Body of pancreas (tissue), 4 donors: ENCODE measurements at places on chromosomes 7 and 10.
A peak's percentile ranks its signal among the peaks of the same experiment; 100 is the strongest.

- no peak for DNase-seq
Observed at GRCh38 chr10:21501731-21502347, 23.6 kb downstream of the SKIDA1 start.

DNA sequence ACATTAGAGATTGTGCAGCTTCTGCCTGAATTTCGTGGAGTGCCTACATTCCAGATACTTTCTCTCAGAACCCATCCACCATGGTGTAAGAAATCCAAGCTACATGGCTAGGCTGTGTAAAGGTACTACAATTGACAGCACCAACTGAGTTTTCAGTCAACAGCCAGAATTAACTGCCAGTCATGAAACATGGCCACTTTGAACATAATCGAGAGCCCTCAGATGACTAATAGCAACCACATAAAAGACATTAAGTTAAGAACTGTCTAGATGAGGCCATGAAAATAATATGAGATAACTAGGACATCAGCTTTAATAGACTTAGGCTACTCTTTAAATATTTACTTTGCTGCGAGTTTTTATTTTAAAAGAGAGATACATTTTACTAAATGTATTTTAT, 1106.8 kb upstream of the LRRTM3 start:
- DNase-seq: no peak

GRCh38 chr7:30163231-30163894, 28.6 kb downstream of the MTURN start:
- no peak for DNase-seq

GRCh38 chr10:53574024-53574423, 801.4 kb upstream of the MBL2 start:
- DNase-seq: no peak

DNA sequence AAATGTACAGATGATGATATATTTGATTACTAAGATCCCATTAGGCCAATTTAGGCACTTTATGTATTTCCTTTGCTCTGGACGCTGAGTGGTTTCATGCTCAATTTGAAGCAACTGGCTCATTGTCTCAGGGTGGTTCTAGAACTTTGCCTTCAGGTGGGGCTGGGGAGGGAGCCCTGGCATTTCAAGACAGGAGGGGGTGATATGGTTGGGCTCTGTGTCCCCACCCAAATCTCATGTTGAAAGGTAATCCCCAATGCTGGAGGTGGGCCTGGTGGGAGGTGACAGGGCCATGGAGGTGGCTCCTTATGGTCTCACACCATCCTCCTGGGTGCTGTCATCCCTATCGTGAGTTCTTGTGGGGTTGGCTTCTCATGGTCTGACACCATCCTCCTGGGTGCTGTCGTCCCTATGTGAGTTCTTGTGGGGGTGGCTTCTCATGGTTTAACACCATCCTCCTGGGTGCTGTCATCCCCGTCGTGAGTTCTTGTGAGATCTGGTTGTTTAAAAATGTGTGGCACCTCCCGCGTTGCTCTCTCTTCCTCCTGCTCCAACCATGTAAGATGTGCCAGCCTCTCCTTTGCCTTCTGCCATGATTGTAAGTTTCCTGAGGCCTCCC, 151.5 kb upstream of the KLF6 start:
- DNase-seq: no peak

DNA sequence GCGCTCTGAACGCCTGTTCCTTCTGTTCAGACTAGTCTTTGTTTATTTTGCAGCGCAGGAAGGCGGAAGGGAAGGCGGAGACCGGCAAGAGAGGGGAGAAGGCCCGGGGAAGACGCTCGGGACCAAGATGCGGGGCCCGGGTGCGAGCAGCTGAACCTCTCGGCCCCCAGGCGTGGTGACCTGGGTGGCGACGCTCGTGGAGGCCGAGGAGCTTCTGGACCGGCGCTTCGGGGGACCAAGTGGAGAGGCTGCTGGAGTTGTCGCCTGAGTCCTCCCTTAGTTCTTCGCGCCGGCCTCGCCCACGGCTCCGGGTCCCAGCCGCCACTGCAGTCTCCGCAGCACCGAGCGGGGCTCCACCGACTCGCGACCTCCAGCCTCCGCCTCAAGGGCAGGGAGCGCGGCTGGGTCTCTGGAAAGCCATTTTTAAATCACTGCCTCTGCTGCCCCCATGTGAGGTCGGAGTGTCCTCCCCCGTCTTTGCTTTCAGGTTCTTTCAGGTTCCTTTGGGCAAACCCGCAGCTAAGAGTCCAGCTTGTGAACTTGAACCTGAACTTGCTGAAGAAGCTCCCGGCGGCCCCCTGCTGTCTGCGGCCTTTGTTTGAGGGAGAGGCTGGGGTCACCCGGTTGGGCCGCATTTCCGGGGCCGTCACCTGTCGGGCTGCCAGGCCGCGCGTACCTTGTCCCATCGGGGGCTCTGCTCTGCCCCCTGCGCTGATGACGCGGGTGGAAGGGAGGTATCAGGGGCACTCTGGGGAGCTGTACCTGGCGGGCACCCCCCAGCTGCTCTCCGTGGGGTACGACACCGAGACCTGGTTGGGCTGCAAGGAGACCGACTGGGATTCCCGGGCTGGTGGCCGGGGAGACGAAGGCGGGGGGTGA, 136.0 kb downstream of the KIF20B start:
- DNase-seq: peak; percentile 42

DNA sequence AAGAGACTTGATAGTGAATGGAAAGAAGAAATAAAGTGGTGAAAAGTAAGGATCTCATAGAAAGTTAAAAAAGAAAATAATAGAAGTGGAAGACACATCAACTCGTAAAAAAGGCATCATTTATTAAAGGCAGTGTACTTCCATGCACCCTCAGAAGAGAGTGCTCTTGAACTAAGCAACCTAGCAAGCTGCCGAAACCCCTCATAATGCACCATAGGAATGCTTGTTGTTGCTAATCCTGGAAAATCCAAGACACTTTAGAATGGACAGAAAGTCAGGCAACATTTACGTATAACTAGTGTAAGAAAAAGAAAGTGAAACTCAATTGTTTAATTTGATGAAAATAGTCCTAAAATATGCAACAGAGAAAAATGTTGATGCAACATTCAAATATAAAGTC, 12.8 kb downstream of the TFPI2 start:
- no peak for DNase-seq

- no peak for DNase-seq
Observed at GRCh38 chr10:644076-644942, 45.2 kb downstream of the DIP2C start.

DNA sequence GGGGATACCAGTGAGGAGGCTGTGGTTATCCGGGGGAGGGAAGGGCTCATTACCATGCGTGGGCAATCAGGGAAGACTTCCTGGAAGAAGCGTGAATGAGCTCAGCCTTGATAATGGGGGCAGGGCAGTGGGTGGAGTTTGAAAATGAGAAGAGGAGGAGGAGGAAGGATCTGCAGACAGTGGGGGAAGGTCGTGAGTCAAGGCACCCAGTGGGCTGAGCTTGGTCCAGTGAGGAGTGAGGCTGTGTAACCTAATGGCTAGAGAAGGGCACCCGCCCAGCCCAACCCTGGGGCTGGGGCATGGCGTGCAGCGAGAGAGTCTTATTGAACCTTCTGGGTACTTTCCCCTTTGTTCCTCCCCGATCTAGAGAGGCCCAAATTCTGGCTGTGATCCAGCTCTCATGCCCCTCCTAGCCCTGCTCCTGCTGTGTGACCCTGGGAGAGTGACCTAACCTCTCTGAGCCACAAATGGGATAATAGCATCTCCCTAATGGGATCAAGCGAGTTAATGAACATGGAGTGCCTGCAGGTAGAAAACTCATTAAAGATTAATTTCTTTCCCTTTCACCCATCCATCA, 31.5 kb downstream of the CLIP2 start:
- no peak for DNase-seq

DNA sequence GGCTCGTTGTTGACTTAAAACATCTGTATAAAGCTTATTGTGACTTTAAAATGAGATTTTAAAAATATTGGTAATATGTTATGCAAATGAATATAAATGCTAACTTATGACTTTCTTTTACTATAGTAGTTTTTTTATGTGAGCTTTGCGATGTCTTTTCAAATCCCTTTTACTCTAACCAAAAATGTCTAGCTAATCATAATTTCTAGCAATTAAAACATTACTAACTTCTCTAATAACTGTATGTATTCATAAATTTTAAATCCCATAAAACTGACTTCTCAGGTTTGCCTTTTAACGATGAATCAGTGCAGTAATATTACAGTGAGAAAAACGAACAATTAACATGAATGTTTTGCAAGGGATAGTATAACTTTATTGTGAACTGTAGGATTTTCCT, 113.2 kb downstream of the MAPK8 start:
- no peak for DNase-seq

DNA sequence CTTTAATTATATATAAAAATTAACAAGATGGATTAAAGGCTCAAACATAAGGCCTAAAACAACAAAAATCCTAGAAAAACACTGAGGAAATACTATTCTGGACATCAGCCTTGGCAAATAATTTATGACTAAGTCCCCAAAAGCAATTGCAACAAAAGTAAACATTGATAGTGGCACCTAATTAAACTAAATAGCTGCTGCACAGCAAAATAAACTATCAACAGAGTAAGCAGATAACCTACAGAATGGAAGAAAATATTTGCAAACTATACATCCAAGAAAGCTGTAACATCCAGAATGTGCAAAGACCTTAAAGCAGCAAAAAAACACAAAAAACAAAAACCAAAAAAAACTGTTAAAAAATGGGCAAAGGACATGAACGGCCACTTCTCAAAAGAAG, 384.0 kb upstream of the SEMA3D start:
- DNase-seq: no peak

- no peak for DNase-seq
Observed at GRCh38 chr10:78644550-78644949, 424.2 kb upstream of the ZMIZ1 start.

- DNase-seq: no peak
Observed at GRCh38 chr7:98753176-98753575, 116.6 kb downstream of the TMEM130 start.

- no peak for DNase-seq
Observed at GRCh38 chr7:79862447-79863210, 272.0 kb upstream of the GNAI1 start.

DNA sequence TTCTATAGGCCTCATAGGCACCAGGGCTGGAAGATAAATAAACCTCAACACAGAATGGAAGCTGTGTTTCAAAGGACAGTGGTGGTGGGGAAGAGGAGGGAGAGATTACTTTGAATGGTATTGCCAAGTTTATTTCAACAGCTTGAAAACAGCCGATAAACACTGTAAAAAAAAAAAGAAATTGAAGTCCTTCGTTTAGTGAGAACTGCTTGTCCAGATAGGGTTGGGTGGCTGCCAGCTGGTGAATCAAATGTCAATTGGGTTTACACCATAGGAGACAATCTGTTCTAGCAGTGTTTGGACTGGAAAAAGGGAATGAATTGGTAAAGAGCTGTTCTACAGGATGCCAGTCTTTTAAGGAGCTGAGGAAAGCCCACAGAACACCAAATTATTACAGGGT, 254.8 kb downstream of the PHF14 start:
- peak; percentile 53 for DNase-seq

DNA sequence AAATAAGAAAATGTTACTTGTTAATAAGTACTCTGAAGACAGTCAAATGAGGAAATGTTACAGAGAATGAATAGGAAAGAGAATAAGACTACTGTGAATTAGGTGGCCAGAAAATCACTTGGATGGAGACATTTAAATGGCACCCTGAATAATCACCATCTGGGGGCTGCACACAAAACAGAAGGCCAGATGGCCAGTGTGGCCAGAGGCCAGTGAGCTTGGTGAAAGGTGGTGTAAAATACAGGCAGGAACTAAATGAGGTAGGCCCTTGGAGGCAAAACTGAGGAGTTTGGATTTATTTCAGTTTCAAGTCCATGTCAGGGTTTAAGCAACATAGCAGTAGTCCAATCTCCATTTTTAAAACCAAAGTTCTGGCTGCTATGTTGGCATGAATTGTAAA, 126.7 kb downstream of the TSPAN12 start:
- no peak for DNase-seq

DNA sequence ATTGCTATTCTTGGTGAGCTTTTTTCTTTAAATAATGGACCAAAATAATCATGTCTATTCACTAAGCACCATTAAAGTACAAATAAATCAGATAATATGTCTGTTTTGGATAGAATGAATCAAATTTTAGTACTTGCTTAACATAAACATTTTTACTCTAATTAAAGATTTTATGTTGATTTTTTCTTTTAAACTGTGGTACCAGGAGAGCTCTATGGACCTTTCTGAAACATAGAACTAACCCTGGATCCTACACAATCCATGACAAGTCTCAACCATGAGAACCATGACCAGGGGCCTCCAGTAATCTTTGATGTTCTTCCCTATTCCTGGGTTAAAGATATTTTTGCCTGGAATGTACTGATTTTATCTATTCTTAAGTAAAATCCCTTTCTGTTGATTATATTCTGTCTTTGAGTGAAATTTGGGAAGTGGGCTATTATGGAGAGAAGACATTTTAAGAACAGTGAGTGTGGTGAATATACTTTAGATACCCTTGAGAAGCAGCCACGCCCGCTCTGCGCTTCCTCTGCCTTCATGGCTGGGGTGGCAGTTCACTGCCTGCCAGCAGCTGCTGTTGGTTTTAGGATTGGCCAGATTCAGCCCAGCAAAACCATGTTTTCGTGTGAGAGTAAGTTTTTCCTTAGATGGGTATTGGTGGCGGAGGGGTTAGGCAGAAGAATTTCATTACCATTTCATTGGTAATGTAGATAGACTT, 42.2 kb upstream of the BHLHA15 start:
- no peak for DNase-seq

DNA sequence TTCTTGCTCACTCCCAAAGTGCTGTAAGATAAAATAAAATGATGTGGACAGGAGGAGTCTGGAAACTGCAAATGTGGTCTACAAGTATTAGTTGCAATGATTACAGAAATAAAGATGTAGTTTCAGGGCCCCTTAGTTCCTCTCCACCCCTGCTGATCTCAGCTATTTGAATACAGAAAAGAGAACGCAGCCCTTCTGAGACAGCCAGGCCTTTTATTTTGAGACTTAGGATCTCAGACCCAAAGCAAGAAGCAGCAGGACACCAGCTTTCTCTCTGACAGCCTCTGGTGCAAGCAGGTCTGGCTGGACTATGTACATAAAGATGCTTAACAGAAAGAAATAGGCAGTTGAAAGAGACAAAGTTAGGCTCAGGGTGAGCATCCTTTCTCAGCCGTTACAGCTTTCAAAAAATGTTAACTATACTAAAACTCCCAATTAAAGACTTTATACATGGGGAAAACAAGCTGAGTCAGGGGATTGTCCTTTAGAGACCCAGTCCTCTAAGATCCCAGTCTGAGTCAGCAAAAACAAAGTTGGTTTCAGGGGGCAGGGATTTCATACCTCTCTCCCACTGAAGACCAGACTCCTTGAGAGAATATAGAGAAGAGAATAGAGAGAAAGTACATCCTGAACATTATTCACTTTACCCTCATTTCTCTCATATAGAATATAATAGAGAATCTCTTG, 220.4 kb downstream of the TMEM178B start:
- DNase-seq: no peak
